ENCODE measurements at places on chromosomes 6 and 20. TPM values are rescaled to one million over a fixed set of nuclear protein-coding genes. Genes with fewer than 3 reads are reported as not detected.

DNA sequence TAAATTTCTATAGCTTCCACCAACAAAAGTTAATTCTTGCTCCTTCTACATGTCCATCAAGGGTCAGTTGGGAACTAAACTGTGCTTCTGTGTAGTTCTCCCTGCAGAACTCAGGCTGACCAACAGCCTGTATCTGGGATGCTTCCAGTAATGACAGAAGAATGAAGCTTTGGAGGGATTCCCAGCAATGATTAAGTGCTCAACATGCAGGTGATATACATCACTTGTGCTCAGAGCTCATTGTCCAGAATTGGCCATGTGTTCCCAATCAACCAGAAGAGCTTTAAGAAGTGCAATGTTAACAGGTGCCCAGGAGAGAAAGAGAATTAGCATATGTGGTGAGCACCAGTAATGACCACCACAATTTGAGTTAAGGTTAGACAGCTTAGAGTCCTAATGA lies 37.4 kb upstream of the SNRPB2 start:
- no peak for DNase-seq

The TTPAL gene
- 7.0 TPM for total RNA-seq

The PDYN gene
- not detected for total RNA-seq

- no peak for DNase-seq
These were observed 44.4 kb downstream of the PACSIN1 start for GRCh38 chr6:34510299-34510698.

- DNase-seq: no peak
These were observed 67.6 kb downstream of the FYN start for GRCh38 chr6:111805511-111806164.

Measured in glomerular endothelial cell (primary cell).